ENCODE measurements at places on chromosomes 7 and 10.

- DNase-seq = no peak
Observed at GRCh38 chr7:149179241-149179640, 16.1 kb upstream of the ZNF282 start.

- peak; percentile 15 for DNase-seq
Observed at GRCh38 chr10:42952931-42953683, 123.8 kb upstream of the RET start.

DNA sequence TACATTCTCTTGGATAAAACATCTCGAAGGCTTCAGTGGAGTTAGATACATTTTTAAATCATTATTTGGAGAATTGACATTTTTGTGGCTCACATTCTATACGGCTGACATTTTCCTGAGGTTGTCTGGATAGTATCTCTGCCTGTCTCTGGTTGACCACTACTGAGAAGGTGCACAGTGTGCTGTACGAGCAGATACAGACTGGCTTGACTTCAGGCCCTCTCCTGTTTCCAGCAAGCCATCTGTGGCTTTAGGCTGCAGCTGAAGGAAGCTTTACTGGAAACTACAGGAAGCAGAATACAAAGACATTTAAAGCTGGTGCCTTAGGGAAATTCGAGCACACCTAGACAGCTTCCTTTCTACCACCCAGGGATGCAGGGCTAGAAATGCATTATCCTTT lies 39.3 kb upstream of the RSU1 start:
- DNase-seq = no peak

DNA sequence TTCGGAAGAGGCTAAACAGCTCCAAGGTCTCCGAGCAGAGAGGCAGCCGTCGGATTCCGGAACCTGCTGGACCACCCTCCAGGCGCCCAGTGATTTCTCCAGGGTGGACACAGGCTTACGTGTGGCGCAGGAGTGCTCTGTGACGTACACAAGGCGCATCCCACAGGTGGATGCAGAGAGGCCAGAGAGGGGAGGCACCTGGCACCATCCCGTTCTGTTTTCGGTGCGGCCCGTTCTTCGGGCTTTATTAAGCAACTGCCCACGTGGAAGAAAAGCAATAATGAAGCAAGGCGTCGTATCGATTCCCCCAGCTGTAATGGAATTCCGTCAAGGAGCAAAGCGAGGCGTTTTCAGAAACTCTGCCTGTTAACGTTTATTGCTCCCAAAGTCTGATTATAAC lies 163.6 kb downstream of the PTPRN2 start:
- DNase-seq = no peak

- no peak for DNase-seq
Observed at GRCh38 chr7:2012981-2013380, 219.8 kb downstream of the MAD1L1 start.

GRCh38 chr10:79027147-79028055 lies 41.4 kb upstream of the ZMIZ1 start:
- DNase-seq = peak; percentile 45

DNA sequence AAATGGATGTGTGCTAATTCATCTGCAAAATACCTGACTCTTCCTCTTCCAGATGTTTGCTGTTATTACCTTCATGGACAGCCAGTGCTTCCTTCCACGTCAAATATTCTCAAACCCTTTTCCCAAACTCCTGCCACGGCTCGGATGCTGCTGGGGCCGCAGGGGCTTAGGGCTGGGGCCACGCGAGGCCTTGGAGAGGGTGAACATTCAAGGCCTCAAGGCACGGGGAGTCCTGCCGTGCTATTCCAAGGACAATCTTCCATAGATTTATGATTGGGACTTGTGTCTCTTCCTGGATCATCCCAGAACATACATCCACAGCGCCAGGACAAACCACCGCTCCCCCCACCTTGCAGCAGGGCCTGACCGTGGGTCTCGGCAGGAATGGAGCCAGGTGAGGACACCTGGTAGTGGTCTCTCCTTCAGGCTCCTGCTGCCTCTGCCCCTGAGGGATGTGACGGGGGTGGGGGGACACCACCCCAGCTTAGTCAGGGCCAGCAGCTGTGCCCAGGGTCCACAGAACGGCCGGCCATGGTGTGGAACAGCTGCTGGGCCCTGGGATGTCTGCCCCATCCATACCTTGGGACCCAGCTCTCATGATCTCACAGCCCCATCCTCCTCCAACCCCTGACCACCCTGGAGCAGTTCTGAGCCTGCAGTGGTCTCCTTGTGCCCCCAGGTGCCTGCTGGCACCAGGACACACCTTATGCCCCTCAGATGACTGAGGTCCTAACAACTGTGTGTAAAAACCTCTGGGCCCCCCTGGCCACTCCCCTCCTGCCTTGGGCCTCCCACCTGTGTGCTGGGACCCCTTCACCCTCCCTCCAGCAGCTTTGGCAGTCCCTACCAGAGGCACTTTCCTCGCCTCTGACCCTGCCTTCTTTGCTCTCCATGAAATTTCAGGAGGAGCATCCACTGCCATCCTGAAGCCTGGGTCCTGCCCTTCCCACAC lies 16.7 kb downstream of the VIPR2 start:
- DNase-seq = peak; percentile 15

DNA sequence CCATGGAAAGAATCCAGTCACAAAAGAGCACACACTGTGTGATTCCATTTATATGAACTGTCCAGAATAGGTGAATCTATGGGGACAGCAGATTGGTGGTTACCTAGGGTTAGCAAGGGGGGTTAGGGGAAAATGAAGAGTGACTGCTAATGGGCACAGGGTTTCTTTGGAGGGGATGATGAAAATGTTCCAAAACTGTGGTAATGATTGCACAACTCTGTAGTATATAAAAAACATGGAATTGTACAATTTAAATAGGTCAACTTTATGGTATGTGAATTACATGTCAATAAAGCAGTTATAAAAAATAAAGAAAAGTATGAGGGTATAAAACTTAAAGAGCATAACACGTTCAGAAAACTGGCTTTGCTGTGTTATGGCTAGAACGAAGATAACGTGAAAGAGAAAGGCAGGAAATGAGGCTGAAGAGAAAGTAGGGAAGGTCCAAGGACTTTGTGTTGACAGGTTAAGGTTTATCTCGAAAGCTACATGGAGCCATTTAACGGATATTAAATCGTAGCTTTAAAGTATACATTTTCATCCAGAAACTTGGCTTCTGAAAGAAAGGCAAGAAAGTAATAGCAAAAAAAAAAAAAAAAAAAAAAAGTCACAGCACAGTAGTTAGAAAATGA lies 26.4 kb upstream of the MSS51 start:
- no peak for DNase-seq

DNA sequence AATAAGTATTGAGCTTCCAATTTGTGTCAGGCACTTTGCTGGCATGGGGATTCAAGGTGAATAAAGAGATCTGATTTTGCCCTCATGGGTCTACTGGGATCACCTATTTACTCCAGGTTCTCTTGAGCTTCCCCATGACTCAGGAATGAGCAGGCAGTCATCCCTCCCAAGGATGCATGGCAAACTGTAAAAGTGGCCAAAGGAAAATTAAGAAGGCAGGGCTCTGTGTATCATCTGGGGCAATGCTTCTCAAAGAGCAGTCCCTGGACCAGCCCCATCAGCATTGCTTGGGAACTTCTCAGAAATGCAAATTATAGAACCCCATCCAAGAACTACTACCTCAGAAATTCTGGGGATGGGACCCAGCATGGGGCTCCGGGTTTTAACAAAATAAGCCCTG lies 48.7 kb downstream of the WDFY4 start:
- DNase-seq = no peak

- DNase-seq = no peak
Observed at GRCh38 chr7:37206192-37206591, 242.5 kb downstream of the ELMO1 start.

GRCh38 chr10:125774581-125775191 lies 935 bp downstream of the MMP21 start:
- DNase-seq = no peak

DNA sequence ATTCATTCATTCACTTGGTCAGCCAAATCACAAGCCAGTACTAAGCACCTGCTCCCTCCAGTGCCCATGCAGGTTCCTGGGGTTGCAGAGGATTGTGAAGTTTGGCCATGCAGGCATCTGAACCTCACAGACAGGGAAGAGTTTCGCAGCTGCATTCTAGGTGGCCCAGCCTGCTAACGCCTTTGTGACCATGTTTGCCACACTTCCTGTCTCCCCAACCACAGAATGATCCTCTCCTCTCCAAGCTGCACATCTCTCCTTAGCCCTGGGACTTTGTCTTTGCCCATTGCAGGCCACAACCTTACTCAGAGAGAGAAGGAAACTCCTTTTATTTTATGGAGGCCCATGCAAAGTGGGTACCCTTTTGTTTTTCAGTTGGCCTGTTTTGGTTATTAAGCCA lies 31.8 kb downstream of the EPDR1 start:
- no peak for DNase-seq

GRCh38 chr7:135817583-135817982 lies 69.0 kb upstream of the FAM180A start:
- no peak for DNase-seq

DNA sequence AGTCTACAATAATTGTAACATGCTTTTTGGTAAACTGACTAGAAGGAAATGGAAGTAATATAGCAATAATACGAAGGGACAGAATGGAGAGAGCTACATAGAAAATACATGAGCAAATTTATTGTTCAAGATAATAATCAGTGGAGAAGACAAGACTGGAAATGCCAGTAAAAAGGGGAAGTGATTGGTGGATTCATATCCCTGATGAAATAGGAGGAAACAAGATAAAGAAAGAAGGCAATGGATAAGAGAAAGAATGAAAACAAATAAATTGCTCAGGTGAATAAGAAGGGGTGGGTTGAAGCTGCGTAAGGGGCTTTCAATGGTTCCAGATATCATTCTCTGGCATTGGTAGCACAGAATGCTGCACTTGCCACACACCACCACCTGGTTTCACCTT lies 135.9 kb downstream of the LRRN3 start:
- no peak for DNase-seq

GRCh38 chr10:104777086-104777799 lies 136.2 kb downstream of the SORCS3 start:
- DNase-seq = no peak

DNA sequence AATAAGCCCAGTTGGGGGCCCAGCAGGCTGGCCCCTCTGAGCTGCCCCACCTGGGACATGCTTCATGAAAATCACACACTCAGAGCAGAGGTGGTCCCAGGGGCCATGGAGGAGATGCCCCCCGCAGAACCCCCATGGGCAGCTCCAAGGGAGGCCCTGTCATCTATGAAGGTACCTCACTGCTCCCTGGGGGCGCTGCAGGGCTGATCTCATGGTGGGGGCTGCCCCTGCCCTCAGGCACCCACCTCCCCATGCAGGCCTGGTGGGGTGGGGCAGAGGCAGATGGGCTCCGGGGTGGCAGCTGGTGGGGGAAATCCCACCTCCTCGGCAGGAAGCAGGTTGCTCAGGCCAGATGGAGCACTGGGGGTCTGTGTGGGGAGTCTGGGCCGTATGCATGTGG lies 60.5 kb downstream of the YKT6 start:
- DNase-seq = no peak

DNA sequence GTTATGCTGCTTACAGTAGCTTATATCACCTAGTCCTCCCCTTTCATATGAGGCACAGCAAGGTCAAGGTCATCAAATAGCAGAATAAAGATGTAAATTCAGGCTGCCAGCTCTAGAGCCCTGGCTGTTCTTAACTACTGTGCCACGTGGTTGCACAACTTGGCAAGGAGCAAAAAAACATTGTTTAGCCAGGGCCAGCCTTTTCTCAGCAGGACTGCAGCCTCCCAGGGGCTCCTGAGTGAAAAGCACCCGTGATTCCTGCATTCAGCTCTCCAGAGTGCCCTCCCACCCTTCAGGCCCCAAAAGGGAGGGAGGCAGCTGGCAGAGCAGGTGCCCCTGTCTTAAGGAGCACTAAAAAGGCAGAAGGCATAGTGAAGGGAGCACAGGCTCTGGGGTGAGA lies 31.8 kb upstream of the TM9SF3 start:
- no peak for DNase-seq

DNA sequence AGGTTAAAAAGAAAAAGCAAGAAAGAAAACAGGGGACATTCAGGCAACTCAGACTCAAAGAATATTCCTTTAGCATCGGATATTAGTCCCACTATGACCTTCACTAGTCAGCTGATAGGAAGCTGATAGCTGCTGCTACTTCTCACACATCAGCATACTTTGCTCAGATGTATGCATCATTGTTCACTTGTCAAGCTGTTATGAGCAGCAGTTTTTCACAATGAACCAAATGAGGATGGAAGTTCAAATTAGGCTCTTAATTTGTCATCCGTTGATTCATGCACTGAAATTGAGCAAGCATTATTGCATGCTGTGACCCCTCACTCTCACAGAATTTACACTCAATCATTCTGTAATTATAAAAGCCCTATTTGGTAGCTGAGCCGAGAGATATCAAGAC lies 257.7 kb downstream of the SNX13 start:
- no peak for DNase-seq

- no peak for DNase-seq
Observed at GRCh38 chr10:116888380-116889055, 39.2 kb downstream of the ENO4 start.

GRCh38 chr7:94580601-94581000 lies 71.0 kb downstream of the CASD1 start:
- DNase-seq = no peak

DNA sequence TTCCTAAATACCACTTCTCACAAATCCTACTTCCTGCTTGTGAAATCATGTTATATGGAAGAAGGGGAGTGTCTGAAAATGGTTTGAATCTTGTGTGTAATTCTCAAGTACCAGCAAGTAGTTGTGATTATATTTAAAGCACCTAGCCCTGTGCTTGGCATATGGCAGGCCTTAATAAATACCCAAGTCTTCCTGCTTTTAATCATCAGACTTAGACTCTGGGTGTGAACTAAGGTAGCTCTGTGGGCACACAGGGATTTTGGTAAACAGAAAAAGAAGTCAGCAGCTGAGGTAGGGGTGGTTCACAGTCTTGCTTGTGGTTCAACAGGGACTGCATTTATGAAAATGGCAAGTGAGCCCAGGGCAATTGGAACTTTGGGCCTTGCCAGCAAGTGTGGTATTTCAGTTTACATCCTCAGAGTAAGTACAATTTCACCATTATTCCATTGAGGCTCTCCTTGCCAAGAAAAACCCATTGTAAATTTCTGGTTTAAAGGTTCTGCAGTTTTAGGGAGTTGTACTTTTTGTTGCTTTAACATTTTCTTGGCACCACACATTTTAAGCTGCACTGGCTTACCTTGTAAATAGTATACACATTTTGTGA lies 215.5 kb downstream of the AUTS2 start:
- no peak for DNase-seq

GRCh38 chr7:118858651-118859149 lies 634.2 kb downstream of the ANKRD7 start:
- DNase-seq = no peak

DNA sequence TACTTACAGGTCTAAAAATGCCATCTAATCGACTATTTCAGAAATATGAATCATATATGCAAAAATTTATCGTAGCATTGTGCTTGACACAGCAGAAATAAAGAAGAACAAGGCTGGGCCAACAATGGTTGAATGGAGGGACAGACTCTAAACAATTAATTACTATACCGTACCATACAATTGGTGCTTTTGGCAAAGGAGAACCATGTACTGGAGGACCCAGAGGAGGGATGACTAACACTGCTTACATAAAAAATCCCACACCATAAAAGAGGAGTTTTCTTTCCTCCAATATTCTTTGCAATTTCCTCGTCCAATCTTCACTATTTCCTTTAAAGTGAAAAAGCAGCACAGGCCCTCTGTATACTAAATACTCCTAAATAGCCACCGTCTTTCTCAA lies 94.1 kb downstream of the SGMS1 start:
- no peak for DNase-seq

Measured in activated naive CD8-positive, alpha-beta T cell treated with anti-CD3 and anti-CD28 coated beads, Interleukin-2, amount 10 ng/mL, durations not matched to agents 7 days and 5 days (primary cell).